M059J (cell line): ENCODE measurements at places on chromosomes 7 and 10.

DNA sequence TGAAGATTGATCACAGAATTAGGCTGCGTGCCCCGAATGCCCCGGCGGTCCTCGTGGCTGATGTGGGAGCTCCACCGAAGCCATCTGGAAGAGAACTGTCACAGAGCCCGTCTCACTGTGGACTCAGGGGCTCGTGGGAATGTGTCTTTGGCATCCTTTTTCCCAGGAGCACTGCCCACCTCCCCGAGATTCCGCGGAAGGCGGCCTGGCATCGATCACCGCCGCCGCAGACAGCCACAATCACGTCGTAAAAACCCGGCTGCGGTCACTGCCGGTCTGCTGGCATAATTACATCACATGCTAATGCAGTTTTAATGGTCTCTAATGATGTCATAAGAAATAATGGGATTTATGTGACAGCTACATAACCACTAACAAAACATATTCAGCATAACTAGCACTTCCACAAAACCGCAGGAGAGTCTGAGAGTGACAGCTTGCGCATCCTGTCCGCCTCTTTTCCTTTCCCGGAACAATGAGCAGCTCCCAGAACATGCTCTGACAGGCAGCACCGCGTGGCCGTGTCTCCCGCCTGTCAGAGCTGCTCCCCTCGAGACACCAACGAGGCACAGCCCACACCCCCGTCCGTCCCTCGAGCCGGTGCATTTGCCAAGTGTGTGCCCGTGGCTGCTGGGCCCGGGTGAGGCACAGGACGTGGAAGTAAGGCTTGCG, 490.0 kb downstream of the PTPRN2 start:
- DNase-seq, result no peak

DNA sequence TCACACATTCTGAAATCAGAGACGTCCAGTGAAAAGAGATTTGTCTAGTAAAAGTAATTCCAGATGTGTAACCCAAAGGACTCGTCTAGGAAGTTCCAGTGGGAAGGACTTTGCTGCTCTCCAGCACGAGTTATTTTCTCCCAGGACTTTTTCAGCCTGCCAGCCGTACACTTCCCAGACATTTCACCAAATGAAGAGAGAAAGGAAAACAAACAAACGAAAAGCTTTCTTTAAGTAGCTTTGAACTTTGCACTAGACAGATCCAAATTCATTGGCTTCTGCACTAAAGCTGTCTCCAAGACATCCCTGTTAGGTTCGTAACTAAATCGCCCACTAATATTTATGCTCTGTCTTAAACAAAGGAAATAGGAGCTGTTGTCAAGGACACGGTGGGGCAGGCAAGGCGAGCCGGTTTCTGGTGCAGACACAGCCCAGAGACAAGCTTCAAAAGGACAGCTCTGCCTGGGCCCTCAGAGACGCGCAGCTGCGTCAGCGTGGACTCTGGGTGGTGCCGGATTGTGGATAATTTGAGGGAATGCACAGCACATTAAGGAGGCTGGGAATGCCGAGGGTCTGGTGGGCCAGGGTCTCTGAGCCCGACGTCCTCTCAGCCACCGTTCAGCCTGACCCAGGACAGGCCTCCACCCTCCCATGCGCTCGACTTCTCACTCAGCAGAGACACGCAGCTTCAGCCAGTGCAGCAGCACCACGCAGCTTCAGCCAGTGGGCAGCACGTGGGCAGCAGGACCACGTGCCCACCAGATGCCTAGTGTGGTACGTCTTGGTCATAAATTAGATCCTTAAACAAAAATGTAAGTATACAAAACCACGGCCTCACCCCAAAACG, 64.1 kb upstream of the INSIG1 start:
- DNase-seq, result no peak

- peak; percentile 90 for DNase-seq
Observed at GRCh38 chr7:46759711-46760480, 822.0 kb downstream of the TNS3 start.

GRCh38 chr7:130063036-130063435, 7.3 kb upstream of the KLHDC10 start:
- peak; percentile 54 for DNase-seq

GRCh38 chr7:25579778-25580075, 351.4 kb upstream of the NPVF start:
- DNase-seq, result no peak

GRCh38 chr10:11682267-11682683, 59.9 kb upstream of the ECHDC3 start:
- DNase-seq, result no peak

GRCh38 chr7:112547916-112548315, 67.1 kb downstream of the LSMEM1 start:
- DNase-seq, result peak; percentile 25

GRCh38 chr7:140081774-140082425, 19.1 kb upstream of the PARP12 start:
- peak; percentile 55 for DNase-seq

GRCh38 chr10:132324186-132324585, 7.8 kb upstream of the LRRC27 start:
- DNase-seq, result no peak

GRCh38 chr10:74282848-74283210, 131.8 kb downstream of the ADK start:
- DNase-seq, result peak; percentile 29
